ENCODE measurements at places on chromosomes 2 and 18. TPM values are rescaled to one million over a fixed set of nuclear protein-coding genes. Genes with fewer than 3 reads are reported as not detected.

DNA sequence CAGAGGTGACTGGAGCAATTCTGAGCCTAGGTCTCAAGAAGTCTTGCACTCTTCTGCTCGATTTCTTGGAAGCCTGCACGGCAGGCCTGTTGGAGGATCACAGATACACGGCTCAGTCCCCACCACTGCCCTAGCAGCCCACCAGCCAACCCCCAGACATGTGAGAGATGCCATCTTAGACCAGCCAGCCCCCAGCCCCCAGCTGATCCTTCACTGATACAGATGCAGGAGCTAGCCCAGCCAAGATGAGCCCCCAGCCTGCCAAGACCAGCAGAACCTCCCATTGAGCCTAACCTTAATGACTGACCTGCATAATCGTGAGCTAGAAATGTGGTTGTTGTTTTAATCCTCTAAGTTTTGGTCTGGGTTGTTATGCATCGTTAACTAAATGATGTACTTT lies 47.5 kb downstream of the INHBB start:
- DNase-seq = peak; percentile 52

DNA sequence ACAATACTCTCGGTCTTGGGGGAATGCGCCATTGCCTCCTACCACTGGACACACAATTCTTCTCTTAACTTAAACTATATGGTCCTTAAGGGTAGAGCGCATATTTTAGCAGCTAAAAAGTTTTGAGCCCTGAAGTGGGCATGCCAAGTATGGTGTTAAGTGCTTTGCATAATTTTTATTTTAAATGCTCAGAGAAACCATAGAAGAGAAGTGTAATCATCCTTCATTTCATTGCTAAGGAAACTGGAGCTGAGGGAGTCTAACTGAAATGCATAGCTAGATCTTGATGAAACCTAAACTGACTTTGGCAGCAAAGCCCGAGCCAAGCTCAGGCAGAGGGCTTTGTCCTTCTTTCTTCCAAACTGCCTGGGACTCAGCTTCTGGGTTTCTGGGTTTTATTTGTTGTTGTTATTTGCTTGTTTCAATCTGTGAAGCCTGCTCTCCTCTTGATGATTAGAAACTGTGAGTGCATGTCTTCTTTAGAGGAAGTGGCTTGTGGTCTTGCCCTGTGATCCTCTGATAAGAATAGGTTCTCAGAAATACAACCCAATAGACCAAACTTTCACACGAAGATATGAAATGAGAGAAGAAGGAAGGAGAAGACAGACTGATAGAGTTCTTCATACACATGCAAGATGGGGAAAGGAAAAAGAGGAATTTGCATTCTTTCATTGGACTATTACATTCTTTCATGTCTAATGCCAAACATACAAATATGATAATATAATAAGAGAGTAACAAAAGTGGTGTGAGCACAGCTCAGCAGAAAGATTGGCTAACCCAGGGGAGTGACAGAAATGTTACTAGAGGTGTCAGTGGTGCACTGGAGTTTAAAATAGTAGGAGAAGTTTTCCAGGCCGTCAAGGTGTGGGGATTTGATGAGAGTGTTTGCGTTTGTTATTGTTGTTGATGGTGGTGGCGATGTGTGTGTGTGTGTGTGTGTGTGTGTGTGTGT lies 7.5 kb upstream of the RNF144A start:
- DNase-seq = no peak

DNA sequence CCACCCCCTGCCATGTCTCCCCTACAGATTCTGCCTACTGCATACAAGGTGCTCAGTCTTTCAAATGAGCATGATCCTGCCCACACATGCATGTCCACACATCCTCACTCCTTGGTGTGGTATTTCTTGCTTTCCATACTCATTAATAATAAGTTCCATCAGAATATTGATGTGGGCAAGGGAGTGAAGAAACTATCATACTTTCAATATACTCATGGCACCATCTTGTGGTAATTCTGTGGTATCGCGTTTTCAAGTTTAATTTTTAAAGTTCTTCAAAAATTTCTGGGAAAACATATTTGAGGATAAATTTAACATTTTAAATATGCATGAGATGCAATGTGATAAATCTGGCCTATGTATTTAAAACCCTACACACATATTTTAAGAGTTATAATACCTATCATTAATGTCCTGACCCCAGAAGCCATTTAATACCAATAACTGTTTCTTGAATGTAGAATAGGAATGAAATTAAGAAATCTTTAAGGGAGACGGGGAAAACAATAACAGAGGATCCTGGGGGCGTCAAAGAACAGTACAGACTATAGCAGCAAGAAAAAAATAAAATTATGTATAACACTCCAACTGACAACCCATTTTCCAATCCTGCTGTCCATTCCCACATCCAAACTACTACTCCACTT lies 110.1 kb downstream of the ZNF385B start:
- DNase-seq = no peak

The DYSF gene
- total RNA-seq = 42.1 TPM

GRCh38 chr2:150303281-150303680 lies 184.2 kb downstream of the RND3 start:
- DNase-seq = no peak

The ST8SIA5 gene
- 0.14 TPM for total RNA-seq

- no peak for DNase-seq
Measured at GRCh38 chr2:206780671-206781070, 15.3 kb downstream of the FASTKD2 start.

The RBKS gene
- total RNA-seq = 1.5 TPM

DNA sequence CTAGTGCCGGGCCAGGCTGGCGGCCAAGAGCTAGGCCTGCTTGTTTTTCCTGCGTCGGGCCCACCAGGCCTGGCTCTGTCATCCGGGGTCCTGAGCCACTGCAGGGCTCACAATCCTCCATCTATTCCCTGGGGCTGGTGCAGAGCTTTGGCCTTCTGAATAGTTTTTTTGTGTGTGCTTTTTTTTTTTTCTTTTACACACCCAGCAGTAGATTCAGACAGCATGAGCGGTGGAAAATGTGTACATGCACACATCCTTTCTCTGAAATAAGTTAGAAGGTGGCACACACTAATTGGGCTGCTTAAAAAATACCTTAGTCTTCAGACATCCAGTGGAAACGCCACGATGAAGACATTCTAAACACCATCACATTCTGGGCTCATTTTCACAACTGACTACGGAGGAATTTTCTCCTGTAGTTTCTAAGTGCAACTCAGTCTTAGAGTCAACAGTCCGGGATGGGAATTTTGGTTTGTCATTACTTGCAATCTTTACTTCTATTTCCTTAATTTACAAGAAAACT lies 6.1 kb downstream of the ZFP36L2 start:
- no peak for DNase-seq

DNA sequence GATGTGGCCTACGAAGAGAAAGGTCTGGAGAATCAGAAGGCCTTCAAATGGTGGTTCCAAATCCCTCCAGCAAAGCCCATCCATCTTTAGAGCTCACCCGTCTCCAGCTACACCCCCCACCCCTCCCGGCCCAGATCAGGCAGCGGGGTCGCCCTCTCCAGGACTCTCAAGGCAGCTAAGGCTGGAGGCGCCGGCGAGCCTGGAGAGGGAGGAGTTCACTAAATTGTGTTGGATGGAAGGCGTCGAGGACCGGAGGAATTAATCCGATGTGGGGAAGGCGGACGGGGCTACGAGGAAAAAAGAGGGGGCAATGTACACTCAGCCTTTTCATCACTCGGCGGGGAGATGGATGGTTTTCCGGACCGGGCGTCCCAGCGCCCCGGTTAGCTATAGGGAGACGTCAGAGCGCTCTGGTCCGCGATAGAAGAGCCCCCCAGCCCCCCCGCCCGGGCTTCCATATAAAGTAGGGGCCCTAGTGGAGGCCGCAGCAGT lies at the start of gene GRP:
Gene GRP, plus strand, starts transcription at position 487 of the 492 bp plus-strand sequence. CDS start 108 bp downstream, outside the sequence.
- peak; percentile 73 for DNase-seq

Measured in posterior vena cava (tissue), 2 donors.